ENCODE measurements at places on chromosomes 2 and 18.

GRCh38 chr2:220744861-220745260 is 827.2 kb downstream of the EPHA4 start:
- DNase-seq, result no peak

DNA sequence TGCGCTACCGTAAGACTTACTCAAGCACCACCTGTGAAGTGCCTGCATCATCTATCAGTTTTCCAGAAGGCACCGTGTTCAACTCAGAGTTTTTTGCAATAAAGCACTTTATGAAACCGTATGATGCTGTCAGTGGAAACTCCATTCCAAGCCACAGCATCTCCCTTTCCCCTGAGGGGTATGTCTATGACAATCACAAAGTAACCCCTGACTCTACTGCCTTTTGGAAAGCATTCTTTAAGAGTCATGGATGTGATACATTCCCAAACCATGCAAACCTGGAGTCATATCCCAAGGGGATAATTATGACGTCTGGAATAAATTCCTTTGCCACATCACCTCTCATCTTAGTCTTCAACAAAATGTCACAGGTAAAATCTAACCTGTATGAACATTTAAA is 39.2 kb downstream of the UNC50 start:
- no peak for DNase-seq

DNA sequence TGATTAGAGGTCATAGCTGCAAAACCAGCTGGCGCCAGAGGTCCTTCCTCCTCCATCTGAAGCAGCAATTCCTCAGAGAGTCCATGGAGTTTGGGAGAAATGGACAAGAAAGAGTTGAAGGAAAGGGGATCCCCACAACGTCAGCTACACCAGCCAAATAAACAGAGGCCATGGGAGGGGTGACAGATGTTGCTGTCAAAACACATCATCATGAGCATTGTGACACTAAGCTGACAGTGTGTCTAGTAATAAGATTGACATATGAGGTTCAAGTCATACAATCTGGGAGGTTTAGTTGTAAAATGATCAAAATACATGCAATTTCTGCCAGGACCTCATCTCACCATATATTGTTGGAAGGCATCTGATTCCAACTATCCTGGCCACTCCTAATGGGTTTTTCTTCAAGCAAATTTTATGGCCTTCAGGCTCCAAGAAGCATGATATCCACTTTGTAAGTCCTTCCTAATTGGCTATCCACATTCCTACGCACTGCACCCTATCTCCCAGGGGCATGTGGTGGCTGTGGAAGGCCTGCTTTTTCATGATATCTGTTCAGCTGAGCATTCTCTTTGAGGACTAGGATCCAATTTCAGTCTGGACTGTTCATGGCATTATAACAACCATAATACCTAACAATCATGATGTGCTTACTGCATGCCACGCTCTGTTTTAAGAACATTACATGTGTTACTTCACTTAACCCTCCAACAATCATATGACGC is 335.0 kb upstream of the ID2 start:
- DNase-seq, result no peak

DNA sequence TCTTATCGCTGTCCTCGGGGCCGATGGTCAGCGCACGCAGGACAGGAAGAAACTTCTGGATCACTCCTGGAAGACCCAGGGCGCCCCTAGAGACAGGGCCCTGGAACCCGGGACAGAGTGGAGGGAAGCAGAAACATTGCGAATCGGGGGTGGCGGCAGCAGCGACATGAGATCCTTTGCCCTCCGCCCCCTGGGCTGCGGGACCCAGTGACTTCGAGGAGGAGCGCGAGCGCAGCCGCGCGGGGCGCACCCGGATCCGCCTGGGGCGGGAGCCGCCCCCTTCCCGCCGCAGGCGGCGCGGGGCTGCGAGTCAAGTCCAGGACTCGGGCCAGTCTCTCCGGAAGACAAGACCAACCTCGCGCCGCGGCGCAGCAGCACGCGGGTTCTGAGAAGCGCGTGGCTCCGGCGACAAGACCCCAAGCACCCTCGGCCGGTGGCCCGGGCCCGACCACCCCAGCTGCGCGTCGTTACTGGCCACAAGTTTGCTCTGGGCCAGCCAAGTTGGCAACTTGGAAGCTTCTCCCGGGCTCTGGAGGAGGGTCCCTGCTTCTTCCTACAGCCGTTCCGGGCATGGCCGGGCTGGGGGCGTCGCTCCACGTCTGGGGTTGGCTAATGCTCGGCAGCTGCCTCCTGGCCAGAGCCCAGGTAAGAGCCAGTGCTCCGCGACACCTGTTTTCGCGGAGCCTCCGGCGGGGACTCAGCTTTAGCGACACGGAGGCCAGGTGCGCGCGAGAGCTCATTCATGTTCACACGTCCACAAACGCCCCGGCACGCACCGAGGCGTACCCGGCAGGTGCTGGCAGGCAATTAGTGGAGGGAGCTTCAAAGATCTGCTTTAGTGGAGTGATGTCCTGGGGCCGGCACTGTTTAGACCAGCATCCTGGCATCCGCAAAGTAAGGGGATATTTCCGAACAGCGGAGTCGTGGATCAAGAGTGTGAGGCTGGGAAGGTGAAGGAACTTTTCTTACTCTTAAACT is at the start of gene PTH2R:
Gene PTH2R (plus strand): TSS at position 319 of the 978 bp plus-strand sequence. CDS start 252 bp downstream, at position 571.
- peak; percentile 31 for DNase-seq

DNA sequence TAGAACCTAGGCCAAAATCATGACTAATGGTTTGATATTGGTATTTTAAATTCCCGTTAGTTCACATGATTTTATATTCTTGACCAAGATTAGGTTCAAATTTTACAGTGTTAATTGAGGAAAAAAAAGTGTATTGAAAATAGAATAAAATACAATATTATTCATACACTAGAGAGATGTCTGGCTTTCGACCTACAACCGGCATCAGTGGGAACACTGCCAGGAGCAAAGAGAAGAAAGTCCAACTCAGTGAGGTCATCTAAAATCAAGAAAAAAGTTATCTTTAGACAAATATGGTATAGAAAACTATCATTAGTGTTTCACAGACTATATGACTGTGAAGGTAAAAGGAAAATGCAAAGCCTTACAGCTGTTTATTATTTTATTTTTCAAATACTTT is 81.5 kb downstream of the PIGN start:
- DNase-seq, result peak; percentile 41

GRCh38 chr2:69517410-69517809 is 80.2 kb upstream of the NFU1 start:
- no peak for DNase-seq

DNA sequence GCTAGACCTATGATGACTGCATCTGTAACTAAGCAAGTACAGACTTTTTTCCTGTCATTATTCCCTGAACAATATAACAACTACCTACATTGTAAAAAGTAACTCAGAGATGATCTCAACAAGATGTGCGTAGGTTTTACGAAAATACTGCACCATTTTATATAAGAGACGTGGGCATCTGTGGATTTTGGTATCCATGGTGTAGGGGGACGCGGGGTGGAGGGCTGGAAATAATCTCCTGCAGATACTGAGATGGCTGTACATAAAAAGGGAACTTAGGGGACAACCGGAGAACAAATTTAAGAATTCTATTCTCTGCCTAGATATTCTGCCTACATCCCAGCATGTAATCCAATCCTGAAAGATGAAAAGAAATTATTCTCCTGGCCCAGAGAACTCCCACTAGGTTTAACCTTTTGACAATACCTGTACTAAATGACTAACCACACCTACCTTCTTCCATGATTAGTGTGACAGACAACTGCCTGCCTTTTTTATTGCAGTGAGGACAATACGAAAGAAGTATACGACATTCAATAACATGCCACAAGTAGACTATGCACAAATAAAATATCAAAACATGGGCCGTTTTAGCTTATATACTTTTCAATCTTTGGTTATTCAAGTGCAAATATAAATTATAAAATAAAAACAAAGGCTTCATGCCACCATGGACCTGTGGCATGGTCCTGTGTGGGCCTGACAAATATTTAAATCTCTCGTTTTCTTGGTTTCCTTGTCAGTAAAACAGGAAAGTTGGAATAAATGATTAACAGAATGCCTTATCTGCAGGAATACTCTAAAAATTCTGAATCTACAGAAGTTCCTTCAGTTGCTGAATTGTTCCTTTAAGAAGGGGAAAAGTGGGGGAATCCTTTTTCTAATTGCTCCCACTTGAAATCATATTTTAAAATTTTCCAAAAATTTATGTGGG is 46.3 kb downstream of the RTN4 start:
- no peak for DNase-seq

GRCh38 chr2:5473635-5474034 is 218.5 kb upstream of the SOX11 start:
- peak; percentile 77 for DNase-seq

GRCh38 chr2:125398738-125399524 is 1257.0 kb upstream of the GYPC start:
- no peak for DNase-seq

DNA sequence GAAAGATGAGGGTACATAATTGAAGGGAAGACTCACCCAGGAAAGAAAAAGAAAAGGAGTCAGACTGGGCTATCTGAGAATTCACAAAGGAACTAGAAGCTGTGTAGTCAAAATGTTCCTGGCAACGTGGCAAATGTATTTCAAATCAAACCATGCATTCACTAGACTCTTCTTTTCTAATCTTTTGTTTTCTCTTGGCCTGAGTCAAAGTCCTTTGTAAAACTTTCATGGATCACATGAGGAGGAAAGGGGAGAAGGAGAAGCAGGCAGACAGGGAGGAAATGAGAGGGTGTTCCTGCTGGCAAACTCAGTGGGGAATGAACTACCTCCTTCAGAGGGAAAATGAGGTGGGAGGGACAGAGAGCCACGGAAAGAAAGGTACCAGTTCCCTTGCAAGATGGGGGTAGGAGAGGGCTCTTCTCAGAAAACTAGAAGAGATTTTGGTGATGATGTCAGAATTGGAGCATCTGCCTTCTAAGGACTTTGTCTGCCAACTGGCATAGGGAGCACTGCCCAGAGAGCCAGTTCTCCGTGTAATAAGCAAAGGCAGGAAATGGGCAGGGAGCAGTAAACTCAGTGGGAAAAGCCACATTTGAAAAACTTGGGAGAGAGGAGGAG is 51.4 kb downstream of the SLC8A1 start:
- DNase-seq, result no peak

DNA sequence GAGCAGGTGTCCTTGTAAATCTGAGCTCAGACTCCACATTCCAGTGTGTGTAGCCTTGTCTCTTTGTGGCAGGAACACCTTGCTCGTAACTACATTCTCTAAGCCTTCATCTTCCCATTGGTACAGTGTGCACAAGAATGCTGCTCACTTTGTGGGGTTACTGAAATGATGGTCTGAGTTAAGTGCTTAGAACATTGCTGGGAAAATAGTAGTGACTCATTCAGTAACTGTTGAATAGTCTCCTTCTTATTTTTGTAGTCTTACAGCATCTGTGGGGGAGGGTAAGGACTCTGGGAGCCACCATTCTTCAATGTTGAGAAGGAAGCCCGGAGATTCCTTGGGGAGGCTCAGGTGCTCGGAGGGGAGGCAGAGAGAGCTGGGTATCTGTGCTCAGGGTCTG is 236.0 kb upstream of the HDAC4 start:
- no peak for DNase-seq

DNA sequence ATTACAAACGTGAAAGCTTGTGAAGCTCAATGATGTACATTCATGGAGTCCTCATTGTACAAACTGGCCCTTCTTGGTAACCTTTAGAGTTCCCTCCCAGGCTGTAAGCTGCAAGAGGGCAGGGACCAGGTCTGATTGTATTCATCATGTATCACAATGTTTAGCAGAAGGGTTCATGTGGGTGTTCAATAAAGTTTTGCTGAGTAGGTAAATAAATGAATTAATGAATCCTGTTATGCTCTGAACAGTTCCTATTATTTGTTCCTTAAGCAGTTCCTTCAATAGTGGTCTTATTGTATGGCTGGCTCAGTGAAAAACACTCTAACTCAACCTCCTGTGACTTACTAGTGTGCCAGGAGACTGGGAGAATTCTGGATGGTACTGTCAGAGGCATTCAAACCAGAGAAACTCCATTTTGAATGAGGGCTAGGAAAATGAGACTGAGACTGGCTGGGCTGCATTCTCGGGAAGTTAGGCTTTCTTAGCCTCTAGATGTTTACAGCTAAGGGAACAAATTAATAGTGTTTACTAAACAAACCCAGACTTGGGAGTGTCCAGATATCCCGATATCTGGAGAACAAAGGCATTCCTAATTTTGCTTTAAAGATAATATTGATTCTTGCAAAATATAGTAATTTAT is 1.8 kb upstream of the ACVR1 start:
- DNase-seq, result no peak

- peak; percentile 34 for DNase-seq
Measured at GRCh38 chr18:35121531-35121930, 80.3 kb downstream of the MAPRE2 start.

- peak; percentile 61 for DNase-seq
Measured at GRCh38 chr18:7207366-7207915, 23.4 kb upstream of the LRRC30 start.

- DNase-seq, result no peak
Measured at GRCh38 chr2:54350426-54350825, 94.4 kb upstream of the TSPYL6 start.

- DNase-seq, result no peak
Measured at GRCh38 chr2:40975151-40975550, 523.3 kb upstream of the SLC8A1 start.

- no peak for DNase-seq
Measured at GRCh38 chr18:38023871-38024270, 458.3 kb upstream of the CELF4 start.

DNA sequence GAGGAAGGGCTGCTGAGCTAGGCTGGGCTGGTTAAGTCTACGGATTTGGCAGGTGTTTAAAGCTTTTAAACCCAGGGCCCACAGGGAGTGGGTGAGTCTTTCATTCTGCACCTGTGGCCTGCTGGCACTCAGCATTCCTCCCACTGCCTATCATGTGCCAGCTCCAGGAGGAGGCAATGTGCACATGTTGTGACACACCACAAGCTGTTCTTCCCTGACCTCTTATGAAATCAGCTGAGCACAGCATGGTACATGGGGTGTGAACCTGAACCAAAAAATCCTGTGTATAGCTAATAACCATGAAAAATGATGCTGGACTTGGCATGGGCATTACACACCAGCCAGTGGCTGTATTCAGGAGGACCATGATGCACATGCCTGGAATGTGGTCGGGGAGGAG is 297.9 kb upstream of the MMADHC start:
- peak; percentile 57 for DNase-seq

- DNase-seq, result no peak
Measured at GRCh38 chr2:237445611-237446337, 31.8 kb upstream of the COL6A3 start.

- no peak for DNase-seq
Measured at GRCh38 chr2:48728840-48729239, 26.7 kb downstream of the LHCGR start.

DNA sequence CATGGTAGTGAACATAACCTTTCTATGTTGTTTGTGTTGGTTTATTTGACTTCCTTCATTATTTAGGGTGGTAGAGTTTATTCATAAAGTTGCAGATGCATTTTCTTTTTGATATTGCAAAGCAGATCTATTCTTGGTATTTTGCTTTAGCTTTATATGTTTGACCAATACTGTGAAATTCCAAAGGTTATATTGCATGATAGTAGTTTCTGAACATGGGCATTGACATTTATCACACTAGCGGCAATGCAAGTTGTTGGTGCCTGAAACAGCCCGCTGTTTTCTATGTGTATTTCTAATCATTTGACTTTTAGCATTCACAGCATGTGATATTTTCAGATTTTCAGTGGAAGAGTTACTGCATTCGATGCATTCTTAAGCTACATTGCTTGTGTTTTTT is 87.2 kb downstream of the ASXL3 start:
- no peak for DNase-seq

Data from muscle of leg (tissue), 16 donors.